NCI-H226 (cell line): ENCODE measurements at places on chromosomes 1 and 21.

DNA sequence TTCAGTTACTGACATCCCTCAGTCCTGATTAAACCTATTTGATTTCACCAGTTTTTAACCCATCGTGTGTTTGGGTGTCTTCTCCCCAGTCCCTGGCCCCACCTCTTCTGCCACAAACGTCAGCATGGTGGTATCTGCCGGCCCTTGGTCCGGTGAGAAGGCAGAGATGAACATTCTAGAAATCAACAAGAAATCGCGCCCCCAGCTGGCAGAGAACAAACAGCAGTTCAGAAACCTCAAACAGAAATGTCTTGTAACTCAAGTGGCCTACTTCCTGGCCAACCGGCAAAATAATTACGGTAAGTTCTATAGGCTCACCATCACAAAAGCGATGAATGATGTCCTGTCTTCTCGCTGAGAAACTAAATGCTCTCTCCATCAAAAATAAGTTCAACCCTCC is 28.7 kb downstream of the NBPF3 start:
- no peak for DNase-seq

GRCh38 chr1:37424523-37424922 is 49.9 kb upstream of the ZC3H12A start:
- DNase-seq = no peak

DNA sequence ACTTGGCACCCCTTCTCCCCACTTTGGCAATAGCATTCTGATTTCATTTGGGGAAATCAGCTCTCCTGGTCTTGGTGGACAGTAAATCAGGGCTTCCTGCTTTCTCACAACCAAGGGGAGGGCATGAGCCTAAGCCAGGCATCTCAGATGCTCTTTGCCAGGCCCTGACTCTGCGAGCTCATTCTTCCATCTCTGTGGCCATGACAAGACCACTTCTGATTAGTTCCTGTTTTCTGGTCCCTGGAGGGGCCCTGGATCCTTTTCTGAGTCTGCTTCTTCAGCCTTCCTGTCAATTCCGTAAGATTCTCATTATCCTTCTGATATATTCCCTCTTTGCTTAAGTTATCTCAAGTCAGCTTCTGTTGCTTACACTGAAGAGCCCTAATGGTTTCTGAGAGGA is 210.4 kb downstream of the HIVEP3 start:
- no peak for DNase-seq

GRCh38 chr1:66300972-66301451 is 232.9 kb upstream of the SGIP1 start:
- peak; percentile 37 for DNase-seq

DNA sequence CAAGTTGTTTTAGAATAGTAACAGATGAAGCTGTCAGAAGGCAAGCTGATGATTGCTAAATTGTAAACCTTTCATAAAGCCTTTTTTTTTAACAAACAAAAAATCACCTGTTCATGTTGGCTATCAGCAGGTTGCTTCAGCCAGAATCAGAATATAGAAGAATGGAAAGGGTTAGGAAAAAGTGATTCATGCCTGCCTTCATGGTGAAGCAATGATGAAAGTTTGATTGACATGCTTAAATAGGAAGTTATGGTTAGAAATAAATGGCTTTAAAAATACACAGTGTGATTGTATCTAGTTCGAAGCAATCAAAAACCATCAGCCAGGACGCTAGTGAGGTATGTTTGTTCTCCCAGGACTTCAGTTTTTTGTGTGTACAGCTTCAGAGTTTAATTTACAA is 37.9 kb downstream of the GABPA start:
- DNase-seq = peak; percentile 1

DNA sequence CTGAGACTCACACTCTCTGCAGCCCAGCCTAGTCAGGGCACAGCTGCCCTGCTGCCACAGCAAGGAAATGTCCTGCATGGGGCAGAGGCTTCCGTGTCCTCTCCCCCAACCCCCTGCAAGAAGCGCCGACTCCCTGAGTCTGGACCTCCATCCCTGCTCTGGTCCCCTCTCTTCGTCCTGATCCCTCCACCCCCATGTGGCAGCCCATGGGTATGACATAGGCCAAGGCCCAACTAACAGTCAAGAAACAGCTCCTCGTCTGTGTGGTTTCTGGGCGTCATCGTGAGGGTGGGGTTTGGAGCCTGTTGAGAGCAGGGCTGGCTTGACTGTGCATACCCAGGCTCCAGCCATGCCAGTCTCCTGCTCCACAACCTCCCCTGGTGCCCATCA is 19.5 kb downstream of the FAAH start:
- no peak for DNase-seq

GRCh38 chr1:219374636-219375035 is 201.0 kb downstream of the LYPLAL1 start:
- DNase-seq = no peak

DNA sequence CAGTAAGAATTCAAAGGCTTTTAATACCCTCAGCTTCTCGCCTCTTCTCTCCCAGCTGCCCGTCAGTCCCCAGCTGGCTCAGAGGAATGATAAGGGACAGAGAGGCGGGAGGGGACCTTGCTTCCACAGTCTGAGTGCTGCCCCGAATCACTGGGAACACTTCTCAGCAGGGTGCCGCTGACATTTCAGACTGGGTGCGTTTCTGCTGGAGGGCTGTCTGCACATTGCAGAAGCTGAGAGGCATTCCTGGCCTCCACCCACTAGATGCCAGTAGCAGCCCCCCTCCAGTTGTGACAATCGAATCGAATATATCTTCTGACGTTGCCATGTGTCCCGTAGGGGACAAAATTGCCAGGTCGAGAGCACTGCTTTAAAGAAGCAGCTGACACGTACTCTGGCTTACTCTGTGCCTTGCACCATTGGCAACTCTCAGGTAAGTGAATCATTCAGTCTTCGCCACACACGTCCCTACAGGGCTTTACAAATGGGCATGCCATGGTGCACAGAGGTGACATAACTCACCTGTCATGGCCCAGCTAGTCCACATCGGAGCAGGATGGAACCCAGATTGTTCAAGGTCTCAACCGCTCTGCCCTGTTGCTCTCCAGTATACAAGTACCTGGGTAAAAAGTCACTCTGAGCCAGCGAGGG is 23.9 kb downstream of the CTNNBIP1 start:
- no peak for DNase-seq

GRCh38 chr1:196380316-196380715 is 227.9 kb downstream of the KCNT2 start:
- no peak for DNase-seq

DNA sequence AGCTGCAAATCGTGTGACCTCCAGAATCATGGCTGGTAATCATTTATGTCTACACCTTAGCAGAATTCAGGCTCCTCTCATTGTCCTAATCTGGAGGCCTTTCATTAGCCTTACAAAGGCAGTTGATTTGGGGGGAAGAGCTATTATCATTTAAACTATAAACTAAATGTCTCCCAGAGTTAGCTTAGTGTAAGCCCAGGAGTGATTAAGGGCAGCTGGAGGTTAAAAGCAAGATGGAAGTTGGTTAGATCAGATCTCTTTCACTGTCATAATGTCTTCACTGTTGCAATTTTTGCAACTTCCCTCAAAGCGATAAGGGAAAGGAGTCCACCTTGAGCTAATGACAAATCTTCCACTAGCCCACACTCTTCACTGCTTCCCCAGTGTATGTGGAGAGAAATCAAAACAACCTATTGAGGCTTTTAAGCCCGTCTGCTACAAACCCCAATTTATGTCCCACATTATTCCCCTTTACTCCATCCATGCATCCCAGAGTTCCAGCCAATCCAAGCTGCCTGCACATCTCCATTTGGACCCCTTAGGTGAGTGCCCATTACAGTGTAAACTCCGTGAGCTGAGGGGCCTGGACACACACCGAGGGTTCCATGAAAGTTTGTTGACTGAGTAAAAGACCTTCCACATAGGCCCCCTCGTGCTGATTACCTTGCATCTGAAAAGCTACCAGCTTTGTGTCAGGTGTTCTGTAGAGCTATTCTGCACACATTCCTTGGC is 61.5 kb upstream of the KLHDC7A start:
- no peak for DNase-seq

- no peak for DNase-seq
Observed at GRCh38 chr1:232259333-232259732, 370.6 kb downstream of the SIPA1L2 start.

GRCh38 chr1:151577173-151577572 is 34.7 kb upstream of the SNX27 start:
- DNase-seq = no peak

DNA sequence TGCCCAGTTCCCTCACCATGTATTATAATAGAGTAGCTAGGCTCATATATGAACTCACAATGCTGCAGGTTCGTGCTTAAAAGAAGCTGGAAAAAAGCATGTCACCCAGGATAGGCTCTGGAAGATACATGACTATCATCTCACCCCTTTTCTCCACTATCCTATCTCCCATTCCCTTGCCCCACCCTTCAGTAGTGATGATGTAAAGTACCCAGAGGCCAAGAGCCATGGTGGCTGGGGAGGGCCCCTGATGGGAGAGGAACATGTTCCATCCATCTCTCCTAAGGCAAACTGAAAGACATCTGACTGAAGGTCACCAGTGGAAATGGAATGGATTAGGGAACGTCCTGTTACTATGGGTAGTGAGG is 20.3 kb upstream of the RBBP5 start:
- no peak for DNase-seq

GRCh38 chr1:200558866-200559459 is 61.6 kb downstream of the KIF14 start:
- DNase-seq = peak; percentile 39

DNA sequence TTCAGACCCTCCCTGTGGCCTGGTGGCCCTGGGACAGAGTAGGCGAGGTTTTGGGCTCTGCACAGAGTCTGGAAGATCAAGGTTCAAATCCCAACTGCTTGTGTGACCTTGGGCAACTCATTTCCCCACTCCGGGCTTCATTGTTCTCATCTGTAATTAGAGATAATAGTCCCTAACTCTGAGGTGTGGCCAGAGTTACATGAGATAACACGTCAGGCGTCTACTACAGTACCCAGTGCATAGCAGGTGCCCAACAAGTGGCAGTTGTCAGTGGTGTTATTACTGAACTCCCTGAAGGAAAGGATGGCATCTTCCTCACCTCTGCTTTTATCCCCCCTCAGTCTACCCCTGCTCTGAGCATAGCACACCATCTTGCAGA is 20.8 kb downstream of the RAP1GAP start:
- DNase-seq = no peak

DNA sequence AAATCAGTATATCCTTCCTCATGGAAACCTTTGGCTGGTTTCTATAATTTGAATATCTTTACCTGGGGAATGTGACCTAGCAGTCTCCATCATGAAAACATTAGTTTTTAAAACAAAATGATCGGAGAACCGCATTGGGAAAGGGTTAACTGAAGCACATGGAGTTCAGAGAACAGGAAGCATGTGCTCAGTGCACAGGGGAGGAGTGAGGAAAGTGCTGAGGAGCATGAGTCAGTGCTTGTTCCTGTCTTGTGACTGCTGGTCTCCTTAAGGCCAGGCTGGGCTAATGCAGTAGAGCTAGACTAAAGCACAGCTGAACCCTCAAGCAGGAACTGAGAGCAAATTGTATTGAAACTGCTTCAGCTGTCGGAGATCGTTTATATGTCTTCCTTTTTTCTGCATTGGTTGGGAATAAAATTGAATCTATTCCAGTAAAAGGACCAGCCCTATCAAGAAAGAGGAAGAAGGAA is 5.8 kb downstream of the IFI16 start:
- DNase-seq = peak; percentile 84

- no peak for DNase-seq
Observed at GRCh38 chr1:46444466-46444865, 45.2 kb upstream of the DMBX1 start.

DNA sequence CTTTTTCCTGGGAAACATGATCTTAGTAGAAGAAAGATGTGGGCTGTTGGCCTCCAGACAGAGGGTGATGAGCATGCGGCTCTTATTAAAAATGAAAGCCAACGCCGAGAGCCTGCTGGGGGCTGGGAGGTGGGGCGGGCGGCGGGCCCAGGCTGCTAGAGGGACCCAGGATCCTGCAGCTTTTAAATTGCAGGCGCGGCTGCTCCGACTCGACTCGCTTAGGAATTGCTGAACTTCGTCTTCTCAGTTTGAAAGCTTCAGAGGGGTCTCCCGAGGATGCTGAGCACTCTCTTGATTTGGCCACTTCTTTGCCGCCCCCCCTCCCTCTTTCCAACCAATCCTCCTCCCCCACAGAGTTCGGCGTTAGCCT is 1.2 kb downstream of the AGPAT3 start:
- DNase-seq = no peak

DNA sequence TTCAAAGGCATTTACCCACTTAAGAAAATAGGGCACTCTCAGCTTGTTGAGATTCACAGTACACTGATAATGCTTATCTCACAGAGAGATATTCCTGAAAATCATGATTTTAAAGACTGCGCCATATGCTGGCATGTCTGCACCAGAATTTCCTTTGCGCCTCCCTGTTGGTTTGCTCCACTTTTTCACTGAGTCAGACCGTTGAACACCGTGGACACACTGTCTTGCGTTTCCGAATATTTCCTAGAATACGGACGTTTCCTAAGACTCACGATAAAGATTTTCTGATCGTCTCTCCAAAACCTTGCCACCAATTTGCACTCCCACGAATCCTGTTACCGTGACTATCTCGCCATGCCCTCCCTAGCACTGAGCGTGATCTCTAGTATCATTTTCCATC is 497 bp upstream of the C1orf115 start:
- no peak for DNase-seq

- DNase-seq = no peak
Observed at GRCh38 chr1:92797961-92798360, 13.1 kb upstream of the EVI5 start.

DNA sequence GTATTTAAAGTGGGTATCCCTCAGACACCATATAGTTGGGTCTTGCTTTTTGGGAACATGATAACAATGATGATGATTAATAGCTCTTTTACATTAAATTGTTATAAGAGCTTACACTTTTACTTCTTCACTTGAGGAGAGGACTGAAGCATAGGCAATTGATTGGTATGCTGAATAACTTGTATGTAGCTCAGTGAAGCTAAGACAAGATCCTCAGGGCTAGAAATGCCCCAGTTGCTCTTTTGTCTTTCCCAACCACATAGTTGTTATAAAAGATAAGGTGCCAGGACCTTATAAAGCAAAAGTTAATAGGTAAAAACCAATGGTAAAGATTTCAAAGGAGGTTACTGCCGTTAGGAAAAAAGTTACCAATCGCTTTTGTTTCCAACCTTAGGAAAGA is 123.4 kb downstream of the KCNK1 start:
- DNase-seq = no peak

DNA sequence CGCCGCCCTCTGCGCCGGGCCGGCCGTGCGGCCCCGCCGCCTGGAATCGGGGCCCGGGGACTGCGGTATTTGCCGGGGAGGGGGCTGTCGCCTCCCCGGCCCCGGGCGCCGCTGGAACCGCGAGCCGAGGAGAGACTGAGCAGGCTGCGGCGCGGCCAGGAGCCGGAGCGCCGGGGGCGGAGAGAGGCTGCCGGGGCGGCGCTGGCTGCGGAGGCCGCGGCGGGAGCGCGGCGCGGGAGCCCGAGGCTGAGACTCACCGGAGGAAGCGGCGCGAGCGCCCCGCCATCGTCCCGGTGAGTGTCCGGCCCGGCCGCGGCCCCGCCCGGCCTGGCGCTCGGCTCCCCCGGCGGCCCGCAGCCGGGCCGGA is 746 bp downstream of the DYRK1A start:
- DNase-seq = no peak

GRCh38 chr1:89900791-89901708 is 80.2 kb downstream of the LRRC8D start:
- no peak for DNase-seq

- peak; percentile 67 for DNase-seq
Observed at GRCh38 chr1:81799939-81800694, 617 bp upstream of the ADGRL2 start.
